ENCODE measurements at places on chromosomes 5 and 9.
A peak's percentile ranks its signal among the peaks of the same experiment; 100 is the strongest.

DNA sequence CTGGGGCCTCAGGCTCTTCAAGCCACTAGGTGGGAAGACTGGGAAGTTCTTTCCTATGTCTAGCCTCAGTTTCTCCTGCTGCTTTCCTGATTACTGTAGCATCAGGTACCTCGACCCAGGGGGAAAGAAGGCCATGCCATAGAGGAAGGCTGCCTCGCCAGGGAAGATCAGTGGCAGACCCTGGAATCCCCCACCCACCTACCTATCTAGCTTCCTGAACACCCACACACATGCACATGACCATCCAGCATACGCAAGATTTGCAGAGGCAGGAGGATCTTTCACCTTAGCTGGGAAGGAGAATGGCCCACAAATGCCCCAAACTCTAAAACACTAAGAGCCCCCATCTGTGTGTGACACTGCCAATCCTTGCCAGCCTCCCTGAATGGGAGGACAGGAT is 8.0 kb downstream of the NR5A1 start:
- no peak for DNase-seq

- DNase-seq: no peak
These were observed 20.9 kb downstream of the RFK start for GRCh38 chr9:76373173-76373783.

DNA sequence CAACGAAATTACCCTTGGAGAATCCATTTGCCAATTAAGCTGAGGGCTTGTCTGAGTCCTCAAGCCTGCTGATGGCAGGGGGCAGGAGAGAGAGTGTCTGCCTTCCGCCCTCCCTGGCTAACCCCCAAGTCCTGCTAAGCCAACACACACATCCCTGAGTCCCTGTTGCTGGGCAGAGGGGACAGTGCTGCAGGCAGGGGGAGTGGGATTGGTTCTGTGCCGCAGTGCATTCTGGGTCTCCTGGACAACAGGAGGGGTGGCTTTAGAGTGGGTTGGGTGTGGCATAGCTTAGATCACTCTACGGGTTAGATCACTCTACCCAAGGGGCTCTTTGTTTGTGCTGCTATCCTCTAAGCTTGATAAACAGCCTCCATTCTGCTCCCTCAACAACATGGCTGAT is 427.7 kb downstream of the CDK5RAP2 start:
- DNase-seq: no peak

GRCh38 chr9:87880116-87880515 is 2.6 kb upstream of the SPATA31E1 start:
- no peak for DNase-seq

DNA sequence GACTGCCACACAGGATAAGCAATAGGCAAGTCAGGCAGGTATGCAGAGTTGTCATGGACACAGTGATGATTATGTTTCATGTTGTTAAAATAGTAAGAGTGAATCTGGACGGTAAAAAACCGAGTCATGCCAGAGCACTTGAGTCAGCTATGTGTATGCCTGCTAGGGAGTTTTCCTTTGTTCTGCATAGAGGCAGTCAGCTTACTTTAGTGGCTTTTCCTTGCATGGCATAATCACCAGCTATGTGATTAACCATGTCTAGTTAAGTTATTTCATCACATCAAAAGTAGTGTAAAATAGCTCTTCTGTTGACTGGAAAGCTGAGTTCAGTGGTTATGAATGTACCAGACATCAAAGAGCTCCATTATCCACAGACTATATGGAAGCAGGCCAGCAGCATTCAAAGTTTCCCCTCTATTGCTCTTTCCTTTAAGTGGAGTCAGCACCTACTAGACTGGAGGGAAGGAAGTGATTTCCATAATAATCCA is 989.8 kb downstream of the TLE1 start:
- DNase-seq: no peak

GRCh38 chr5:150436141-150436680 is 13.3 kb downstream of the RPS14 start:
- peak; percentile 93 for DNase-seq

- DNase-seq: no peak
These were observed 21.9 kb downstream of the DEPDC1B start for GRCh38 chr5:60677850-60678664.

- no peak for DNase-seq
These were observed 142.4 kb downstream of the OLFM1 start for GRCh38 chr9:135229701-135230385.

- DNase-seq: no peak
These were observed 520.1 kb downstream of the CHSY3 start for GRCh38 chr5:130424341-130424740.

DNA sequence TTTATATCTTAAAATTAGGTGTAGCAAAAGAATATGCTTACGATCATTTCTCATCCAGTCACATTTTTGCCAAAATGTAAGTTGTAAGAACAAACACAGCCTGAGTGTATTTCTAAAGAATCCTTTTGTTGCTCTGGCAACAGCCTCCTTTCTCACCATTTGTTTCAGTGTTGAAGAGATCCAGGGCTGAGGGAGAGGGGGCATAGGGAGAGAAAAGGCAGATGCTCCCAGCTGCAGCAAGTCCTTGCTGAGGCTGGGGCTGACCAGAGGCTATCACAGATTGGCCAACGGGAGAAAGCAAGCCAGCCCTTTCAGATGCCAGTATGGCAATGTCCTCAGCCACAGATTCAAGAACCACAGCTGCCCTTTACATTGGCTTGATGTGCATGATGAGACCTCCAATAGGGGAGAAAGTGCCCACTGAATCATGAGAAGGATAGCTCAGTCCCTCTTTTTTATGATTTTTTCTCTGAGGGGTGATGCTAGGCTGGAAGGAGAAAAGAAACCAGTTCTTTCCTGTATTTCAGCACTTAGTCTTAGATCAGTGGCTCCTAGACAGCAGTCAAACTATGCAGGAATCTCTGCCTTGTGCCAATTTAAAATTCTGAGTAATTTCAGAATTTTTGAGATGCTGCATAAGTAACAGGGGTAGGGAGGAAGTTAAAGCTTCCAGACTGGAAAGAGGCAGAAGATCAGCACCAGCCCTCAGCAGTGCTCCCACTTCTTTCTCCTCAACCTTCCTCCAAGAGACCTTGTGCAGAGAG is 142.1 kb downstream of the LHFPL2 start:
- DNase-seq: no peak

- DNase-seq: no peak
These were observed 68.8 kb upstream of the PPP2R2B start for GRCh38 chr5:146947181-146947941.
